Hippocampal formation (tissue), 2 donors: ENCODE measurements at places on chromosomes 6 and 20.

- no peak for DNase-seq
These were observed 26.9 kb upstream of the MRPS18A start for GRCh38 chr6:43714311-43715055.

- DNase-seq = no peak
These were observed 228.3 kb upstream of the ECI2 start for GRCh38 chr6:4363656-4364055.

DNA sequence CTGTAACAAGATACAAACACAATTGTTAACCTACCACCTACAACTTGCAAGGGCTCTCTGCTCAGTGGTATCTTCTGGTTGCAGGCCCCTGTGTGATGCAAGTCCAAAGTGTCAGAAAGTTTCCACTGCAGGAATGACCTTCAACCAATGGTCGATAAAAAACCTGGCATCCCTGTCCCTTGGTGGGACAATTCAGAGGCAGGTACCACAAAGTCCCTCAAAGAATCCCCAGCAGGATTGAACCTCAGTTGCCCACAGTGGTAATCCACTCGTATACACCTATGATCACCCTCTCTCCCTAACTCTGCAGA is 15.9 kb downstream of the GLO1 start:
- DNase-seq = no peak

- no peak for DNase-seq
These were observed 9.9 kb downstream of the ZNF311 start for GRCh38 chr6:28995093-28995650.

- no peak for DNase-seq
These were observed 198.5 kb upstream of the BTBD3 start for GRCh38 chr20:11719153-11719552.

- peak; percentile 55 for DNase-seq
These were observed 122.6 kb upstream of the IFNGR1 start for GRCh38 chr6:137341681-137342195.

DNA sequence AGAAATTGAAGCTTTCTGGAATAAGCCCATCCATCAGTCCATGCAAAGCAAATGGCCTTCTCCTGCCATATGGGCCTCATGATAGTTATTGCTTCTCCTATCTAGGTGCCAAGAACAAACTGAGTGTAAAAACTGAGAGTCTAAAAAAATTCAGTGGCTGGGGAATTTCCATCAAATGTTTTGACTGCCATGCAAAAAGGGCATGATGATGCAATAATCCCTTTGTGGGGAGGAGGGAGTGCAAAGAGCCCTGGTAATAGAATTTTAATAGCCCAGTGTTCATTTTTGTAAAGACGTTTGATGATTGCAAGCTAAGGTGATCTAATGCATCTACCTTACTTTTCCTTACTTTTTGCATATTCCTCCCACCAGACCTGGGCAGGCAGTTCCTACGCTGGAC is 683.7 kb downstream of the EPM2A start:
- DNase-seq = no peak

DNA sequence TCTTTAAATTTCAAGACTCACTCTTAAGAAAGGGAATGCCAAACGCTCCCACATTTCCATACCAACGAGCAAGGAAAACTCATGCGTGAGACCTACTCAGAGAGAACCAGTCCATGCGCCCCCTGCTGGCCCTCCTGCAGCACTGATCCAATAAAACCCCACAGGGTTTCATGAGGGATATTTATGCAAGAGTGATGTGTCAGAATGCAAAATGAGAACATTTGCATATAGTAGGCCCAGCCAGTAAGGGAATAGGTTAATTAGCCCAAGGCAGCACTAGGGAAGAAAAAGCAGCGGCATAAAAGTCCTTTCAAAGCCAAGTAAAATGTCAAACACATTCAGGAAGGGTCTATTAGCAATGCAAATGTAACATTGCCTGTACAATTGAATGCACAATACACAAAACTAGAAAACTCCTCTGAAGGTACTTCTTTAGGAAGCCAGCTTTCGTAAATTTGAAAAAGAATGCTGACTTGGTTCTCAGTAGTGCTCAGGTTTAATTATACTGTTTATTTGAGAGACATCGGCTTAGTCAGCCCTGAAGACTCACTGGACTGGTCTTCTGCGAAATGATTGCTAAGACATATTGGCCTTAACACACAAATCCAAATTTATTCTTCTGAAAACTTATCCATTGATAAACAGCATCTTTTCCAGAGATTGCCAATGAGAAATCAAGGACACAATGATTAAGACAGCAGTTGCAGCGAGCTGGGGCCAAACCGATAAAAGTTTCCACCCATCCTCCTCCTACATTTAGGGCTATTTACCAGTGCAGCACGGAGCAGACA is 93.2 kb downstream of the GMPR start:
- peak; percentile 87 for DNase-seq

DNA sequence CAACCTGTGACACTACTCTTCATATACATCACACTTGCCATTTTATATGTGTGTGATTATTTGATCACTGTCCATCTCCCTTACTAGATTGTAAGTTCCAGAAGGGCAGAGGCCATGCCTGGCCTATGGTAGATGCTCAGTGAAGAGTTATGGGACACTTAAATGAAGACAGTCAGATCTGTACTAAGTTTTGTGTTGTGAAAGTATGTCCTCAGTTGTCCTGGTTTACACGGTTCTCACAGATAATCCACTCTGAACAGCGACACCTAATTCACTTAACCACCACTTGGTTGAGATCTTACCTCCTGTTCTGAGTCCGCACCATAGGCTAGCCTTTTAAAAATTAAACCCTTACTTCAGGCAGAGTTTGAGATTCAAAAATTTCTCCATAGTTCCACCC is 434.1 kb upstream of the SOX4 start:
- DNase-seq = no peak

- no peak for DNase-seq
These were observed 48.1 kb downstream of the TBC1D7 start for GRCh38 chr6:13280254-13280653.

DNA sequence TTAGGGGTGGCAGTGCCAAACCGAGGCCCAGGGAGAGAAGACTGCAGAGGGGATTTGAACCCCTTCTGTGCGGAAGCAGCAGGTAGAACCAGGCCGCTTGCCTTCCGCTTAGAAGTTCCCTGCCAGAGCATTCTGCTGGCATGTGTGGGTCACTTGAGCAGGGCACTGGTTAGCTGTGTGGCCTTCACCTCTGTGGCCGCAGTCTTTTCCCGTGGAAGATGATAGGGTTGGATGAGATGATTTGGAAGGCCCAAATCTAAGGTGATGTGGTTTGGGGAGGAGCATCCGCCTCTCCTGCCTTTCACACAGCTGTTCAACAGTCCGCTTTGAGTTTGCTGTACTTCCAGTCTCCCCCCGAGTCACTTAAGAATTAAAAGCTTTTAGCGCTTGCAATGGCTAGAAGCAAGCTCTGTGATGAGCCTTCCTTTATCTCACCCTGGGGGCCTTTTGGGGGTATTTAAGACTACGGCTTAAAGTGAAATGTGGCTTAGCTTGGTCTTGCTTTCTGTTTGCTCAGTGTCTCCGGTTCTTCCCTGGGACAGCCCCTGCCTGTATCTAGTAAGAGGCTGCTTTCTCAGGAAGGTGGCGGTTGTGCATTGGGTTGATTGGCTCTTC is 743 bp downstream of the CMTR1 start:
- no peak for DNase-seq

DNA sequence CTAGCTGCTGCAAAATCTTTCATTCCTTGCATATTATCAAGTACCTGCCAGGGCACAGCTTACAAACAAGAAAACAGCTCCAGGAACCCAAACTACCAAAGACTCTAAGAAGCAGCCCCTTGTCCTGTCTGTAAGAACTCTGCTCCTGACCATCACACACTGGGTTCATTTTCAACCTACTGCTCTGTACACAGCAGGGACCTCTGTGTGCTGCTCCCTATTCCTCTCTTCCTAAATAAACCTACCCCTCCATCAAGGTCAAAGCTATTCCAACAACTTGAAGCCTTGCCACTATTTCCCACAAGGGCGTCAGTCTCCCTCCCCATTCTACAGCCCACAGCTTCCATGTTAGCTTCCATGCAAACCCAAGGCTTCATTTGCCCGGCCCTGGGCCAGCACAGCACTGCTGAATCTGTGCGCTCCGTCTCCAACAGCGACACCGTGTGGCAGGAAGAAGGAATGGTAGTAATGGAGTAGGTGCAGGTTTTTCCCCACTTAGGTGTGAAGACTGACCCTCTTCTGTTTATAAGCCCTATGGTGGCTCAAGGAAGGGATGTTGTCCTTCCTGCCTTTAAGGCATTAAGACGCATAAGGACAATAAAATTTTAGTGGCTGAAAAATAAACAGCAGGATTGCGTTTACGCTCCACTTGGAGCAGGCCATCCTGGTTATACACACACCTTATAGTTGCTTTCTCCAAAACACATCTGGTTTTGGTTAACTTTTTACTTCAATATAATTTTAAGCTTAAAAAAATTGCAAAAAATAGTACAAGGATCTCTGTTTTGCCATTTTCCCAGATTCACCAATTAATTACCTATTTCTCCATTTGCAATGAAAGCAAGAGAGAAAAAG is 115.2 kb upstream of the NXT1 start:
- DNase-seq = no peak

- DNase-seq = no peak
These were observed 153.4 kb downstream of the COL12A1 start for GRCh38 chr6:75052491-75052890.

- no peak for DNase-seq
These were observed 23.3 kb downstream of the NRSN1 start for GRCh38 chr6:24149296-24149695.

DNA sequence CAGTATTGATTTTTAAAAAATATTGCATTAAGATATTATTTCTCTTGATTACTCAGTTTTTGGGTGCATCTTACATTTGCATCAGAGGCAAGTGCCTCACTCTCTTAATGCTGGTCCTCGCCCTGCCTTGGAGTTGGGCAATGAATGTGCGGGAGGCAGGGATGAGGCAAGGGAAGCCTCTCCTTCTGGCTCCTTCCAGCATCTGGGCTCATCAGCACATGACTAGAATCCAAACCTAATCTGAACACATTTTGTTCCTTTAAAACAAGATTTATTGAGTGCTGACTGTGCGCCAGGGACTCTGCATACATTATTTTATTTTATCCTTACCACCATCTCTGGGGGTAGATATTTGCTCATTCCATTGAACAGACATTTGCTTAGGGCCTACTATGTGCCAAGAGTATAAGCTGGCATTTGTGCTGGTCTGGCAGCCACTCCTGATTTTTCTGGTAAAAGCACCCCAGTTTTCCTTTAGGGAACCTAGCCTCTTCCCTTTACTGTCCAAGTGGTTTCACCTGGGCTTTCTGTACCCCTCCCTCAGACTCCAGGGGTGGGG is 71.9 kb upstream of the ZNFX1 start:
- no peak for DNase-seq
